ENCODE measurements at places on chromosomes 3 and 15.

GRCh38 chr3:143763564-143764162 lies 84.6 kb downstream of the SLC9A9 start:
- DNase-seq, result no peak

GRCh38 chr15:94305133-94305532 lies 73.8 kb downstream of the MCTP2 start:
- no peak for DNase-seq

DNA sequence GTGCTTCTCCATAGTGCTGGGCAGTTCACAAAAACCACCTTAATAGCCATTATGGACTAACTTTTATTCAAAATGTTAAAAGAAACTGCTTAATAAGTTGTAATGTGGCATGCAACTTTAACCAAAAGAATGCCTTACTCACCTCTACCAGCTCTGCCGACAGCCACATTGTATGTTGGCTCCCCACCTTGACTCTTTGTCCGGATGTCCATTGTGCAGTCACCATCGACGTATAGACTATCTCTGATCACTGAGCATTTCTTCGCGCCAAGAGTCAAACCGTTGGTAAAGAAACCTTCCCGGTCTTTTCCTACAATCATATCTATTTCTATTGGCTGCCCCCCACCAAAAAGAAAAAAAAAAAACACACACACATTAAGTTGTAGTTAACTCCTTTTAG lies 2.5 kb downstream of the PFN2 start:
- DNase-seq, result no peak

- DNase-seq, result no peak
Observed at GRCh38 chr15:101057841-101058407, 138.8 kb downstream of the LRRK1 start.

- no peak for DNase-seq
Observed at GRCh38 chr3:18703798-18704197, 278.7 kb upstream of the SATB1 start.

DNA sequence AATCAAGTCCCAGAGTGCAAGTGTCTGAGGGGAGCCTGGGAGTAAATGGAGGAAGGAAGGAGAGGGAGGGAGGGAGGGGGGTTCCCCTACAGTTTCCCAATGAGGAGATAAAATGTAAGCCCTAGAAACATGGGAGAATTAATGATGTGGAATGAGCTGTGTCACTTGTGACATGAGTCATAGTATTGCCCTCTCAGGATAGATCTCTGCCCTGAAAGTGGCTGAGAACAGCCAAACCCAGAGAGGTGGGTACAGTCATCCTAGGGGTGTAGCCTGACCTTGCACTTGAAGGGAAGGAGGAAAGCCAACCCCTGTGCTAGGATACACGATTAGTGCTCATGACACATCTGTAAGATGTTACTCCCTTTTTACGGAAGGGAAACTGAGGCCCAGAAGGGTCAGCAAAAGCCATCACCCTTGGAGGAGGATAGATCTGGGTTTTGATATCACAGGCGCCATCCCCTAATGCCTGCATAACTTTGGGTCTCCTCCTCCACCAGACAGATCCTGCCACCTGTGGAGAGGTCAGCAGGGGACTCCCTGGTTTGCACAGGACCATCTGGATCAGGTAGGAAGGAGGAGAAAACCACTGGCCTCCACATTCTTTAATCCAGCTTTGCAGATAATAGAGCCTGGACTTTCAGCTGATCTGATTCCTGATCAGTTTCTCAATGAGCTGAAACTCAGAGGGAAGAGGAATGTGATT lies 23.1 kb upstream of the USP3 start:
- no peak for DNase-seq

- no peak for DNase-seq
Observed at GRCh38 chr3:49780080-49780974, 6.0 kb downstream of the IP6K1 start.

DNA sequence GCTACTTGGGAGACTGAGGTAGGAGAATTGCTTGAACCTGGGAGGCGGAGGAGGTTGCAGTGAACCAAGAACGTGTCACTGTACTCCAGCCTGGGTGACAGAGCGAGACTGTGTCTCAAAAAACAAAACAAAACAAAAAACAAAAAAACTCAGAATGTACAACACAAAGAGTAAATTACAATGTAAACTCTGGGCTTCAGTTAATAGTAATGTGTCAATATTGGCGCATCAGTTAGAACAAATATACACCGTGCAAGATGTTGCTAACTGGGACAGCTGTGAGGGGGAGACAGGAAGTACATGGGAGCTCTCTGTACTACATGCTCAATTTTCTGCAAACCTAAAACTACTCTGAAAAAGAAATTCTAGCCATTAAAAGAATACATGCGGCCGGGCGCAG lies 23.5 kb upstream of the TRPM1 start:
- no peak for DNase-seq

GRCh38 chr15:69819371-69819770 lies 278.3 kb downstream of the TLE3 start:
- DNase-seq, result no peak

DNA sequence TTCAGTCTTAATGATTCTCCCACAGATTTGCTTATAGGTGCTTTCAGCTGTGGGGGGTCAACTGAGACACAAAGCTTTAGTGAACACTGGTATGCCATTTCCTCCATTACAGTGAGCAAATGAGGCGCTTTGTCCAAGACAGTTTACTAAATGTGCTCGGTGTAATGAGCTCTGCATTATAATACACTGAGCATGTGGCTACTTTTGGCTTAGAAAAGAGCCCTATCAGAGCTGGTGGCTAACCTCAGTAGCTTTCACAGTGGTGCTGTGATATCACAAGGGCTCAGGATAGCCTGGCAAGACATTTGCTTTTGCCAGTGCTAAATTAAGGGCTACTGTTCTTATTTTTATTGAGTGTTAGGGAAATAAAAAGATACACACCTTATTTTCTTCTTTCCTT lies 749.7 kb upstream of the ARPP21 start:
- no peak for DNase-seq

DNA sequence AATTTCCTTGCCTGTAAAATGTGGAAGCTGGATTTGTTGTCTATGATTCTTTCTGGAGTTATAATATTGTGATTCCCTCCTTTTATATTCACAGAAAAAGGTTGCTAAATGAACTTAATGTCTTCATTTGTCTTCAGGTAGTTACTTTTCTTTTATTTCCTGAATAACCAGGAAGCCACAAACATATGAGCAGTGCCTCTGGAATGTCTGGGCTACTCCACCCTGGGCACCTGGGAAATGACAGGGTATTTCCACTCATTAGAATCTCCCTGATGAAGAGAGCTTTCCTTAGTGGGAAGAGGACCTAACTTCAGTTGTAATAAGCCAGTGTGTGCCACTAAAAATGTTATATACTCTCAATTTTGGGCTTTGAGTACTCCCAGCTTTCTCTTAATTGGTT lies 3.8 kb upstream of the SLMAP start:
- no peak for DNase-seq

- DNase-seq, result no peak
Observed at GRCh38 chr3:169145540-169146178, 517.9 kb downstream of the MECOM start.

GRCh38 chr3:129605922-129606635 lies 397 bp downstream of the PLXND1 start:
- DNase-seq, result no peak

DNA sequence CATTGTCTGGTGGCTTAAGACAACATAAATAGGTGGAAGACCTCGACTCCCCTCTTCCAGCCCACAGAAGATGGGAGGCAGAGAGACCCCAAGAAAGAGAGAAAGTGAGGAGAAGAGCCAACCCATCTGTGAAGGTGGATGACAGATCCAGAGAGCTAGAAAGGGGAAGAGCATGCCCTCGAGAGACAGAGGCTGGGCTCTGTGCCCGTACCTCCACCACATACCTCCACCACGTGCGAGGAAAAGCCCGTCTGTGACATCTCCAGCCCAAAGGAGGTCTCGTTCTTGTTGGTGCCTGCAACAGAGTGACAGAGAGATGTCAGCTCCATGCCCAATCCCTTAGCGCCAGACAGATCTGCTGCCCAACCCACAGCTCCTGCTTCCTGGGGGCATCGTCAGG lies 71.1 kb downstream of the FEM1B start:
- DNase-seq, result no peak

GRCh38 chr3:181715571-181716340 lies 4.0 kb downstream of the SOX2 start:
- DNase-seq, result no peak

DNA sequence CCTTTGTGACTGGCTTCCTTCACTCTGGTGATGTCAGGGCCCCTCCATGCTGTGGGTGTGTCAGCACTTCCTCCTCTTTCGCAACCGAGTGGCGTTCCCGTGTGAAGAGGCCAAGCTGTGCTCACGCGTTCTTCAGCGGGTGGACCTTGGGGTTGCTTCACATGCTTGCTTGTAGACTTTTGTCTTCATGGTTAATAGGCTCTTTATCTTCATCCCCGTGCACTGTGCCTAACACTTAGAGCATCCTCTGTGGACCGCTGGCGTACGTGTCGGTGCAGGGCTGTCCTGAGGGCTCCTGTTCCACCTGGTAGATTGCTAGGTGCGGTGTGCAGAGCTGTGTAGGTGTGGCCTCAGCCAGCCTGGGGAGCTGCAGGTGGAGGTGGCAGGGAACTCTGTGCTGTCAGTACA lies 182.3 kb downstream of the OR4M2 start:
- DNase-seq, result no peak

DNA sequence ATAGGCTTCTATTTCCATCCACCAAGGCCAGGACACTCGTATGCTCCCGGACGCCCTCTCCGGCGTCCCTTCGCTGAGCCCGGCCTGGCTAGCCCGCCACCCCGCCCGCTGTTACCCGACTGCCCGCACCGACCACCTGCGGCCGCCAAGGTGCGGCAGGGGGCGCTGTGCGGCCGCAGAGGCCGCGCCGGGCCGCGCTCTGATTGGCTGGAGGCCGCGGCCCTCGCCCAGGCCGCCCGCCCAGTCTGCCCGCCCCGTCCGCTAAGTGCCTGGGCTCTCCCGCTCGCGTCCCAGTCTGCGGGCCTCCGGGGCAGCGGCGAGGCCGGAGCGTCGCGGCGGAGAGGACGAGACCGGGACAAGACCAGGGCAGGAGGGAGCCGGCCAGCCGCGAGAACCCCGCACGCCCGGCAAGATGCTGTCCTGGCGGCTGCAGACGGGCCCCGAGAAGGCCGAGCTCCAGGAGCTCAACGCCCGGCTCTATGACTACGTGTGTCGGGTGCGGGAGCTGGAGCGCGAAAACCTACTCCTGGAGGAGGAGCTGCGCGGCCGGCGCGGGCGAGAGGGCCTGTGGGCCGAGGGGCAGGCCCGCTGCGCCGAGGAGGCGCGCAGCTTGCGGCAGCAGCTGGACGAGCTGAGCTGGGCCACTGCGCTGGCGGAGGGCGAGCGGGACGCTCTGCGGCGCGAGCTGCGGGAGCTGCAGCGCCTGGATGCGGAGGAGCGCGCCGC lies at the start of gene SYNM:
Gene SYNM, plus strand, starts transcription at position 293 of the 726 bp plus-strand sequence. Its CDS starts 120 bp downstream, at position 413.
- DNase-seq, result no peak

DNA sequence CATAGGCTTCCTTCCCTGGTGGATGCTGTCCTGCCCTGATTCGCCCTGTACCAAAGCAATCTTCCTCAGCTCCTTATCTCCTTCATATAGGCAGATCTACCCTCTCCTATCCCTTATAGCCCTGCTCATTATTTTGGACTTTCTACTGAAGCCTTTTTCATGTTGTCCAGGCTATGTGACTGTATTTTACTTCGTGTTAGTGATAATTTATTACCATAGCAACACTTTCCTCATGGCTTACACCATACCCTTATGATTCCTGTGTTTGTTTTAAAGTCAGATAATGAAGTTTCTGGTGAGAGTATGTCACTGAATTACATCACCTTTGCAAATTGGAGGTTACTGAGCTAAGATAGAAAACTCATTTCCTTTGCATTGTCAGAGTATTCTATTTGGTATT lies 352.6 kb downstream of the NLGN1 start:
- no peak for DNase-seq

Data from stimulated activated CD4-positive, alpha-beta T cell treated with anti-CD3 and anti-CD28 coated beads, Interleukin-15, amount 100 ng/mL, for 1 hour (primary cell).